ENCODE measurements at places on chromosomes 1 and 21. TPM values are rescaled to one million over a fixed set of nuclear protein-coding genes. Genes with fewer than 3 reads are reported as not detected.

The MDM4 gene
- total RNA-seq = 101 TPM

The NPPA gene
- not detected for total RNA-seq

The SPATA17 gene
- total RNA-seq = 7.2 TPM

- H3K27ac ChIP-seq = no peak overlapping the region
- DNase-seq = no peak
- no peaks in the 10 kb centered on the region for H3K27me3 ChIP-seq
- H3K36me3 ChIP-seq = no peaks in the 10 kb centered on the region
These were observed 9.3 kb downstream of the RGS1 start for GRCh38 chr1:192584866-192585265.

GRCh38 chr1:245043611-245043940 is 111.2 kb upstream of the KIF26B start:
- DNase-seq = no peak
- H3K27me3 ChIP-seq = no peaks in the 10 kb centered on the region
- peaks cover 29% of the 10 kb centered on the region for H3K4me1 ChIP-seq
- no peak overlapping the region for H3K27ac ChIP-seq
- no peak overlapping the region for H3K4me3 ChIP-seq

DNA sequence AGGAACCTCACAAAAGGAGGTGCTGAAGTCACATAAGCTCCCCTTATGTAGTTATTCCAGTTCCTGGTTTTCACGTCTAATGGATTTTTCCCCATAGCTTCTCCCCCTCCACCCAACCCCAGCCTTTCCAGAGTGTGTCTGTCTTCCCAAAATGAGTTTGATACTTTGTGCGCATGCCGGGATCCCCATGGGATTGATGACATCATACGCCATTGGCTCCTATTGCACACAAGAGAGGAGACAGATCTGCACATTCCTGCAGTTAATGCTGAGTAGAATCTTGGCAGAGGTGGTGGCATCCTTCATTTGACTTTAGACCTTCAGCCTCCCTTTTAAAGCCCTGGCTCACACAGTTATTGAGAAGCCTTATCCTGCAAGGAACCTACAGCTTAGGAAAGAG is 71.4 kb downstream of the DDR2 start:
- H3K36me3 ChIP-seq = peaks cover 10% of the 10 kb centered on the region
- H3K27ac ChIP-seq = no peak overlapping the region
- no peak for DNase-seq
- no peak overlapping the region for H3K4me3 ChIP-seq
- H3K27me3 ChIP-seq = no peaks in the 10 kb centered on the region

- H3K36me3 ChIP-seq = no peaks in the 10 kb centered on the region
- peaks cover 4% of the 10 kb centered on the region for H3K27me3 ChIP-seq
- peaks cover 20% of the 10 kb centered on the region for H3K4me1 ChIP-seq
- no peak overlapping the region for H3K27ac ChIP-seq
These were observed 40.2 kb upstream of the ZNF124 start for GRCh38 chr1:247212012-247212411.

DNA sequence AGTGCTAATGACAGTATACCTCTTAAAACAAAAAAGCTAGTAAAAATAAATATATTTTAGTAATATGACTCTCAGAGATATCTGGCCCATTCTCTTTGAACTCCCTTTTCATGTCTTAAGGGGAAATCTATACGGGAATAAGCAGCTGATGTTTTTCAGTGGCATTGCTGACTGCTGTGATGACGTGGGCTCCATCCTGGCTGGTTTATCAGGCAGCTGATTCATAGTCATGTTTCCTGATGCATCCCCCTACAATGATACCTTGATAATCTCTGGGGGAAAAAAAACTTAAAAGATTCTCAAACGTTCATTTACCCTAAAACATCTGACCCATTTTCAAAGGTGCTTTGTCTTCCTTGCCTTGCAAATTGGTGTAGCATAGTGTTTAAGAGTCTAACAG is 53.8 kb downstream of the ABCA4 start:
- H3K4me3 ChIP-seq = no peak overlapping the region
- H3K36me3 ChIP-seq = no peaks in the 10 kb centered on the region
- no peaks in the 10 kb centered on the region for H3K27me3 ChIP-seq
- no peak for DNase-seq
- no peak overlapping the region for H3K27ac ChIP-seq
- H3K4me1 ChIP-seq = peaks cover 50% of the 10 kb centered on the region

DNA sequence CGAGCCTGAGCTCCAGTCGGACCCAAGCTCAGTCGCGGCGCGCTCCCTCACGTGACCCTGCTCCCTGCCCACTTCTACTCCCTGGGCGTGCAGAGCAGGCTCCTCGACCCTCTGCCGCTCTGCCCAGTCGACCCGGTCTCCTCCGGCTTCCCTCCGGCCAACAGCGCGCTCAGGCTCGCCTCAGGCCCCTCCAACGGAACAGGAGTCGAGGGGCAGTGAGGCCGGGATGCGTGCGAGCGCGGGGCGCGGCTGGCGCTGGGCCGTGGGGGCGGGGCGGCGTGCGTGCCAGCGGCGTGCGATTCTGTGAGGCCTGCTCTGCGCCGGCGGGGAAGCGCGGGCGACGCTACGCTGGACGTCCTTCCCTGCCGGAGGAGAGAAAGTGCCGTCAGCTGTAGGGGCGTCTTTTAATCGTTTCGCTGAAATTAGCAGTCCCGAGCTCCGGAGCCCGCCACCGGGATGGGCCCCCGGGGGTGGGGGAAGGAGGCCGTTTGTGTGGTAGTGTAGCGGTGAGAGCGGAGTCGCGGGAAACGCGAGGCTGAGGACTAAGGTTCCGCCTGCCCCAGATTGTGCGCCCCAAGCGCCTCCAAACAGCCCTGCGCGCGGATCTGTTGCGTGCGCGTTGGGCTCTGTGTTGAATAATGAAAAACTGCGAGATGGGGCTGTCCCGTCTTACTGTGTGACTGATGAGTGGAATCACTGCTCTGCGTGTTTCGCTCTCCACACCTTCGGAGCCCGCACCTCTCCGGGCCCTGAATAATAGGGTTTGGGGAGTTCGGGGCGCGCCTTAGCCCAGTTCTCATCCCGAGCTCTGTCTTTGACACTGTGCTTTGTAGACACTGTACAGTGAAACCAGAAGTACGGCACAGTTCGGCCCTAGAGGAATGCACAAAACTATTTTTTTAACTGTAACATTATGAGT is at the start of gene ACBD6:
ACBD6 (minus strand) TSS at position 217 of the 919 bp plus-strand sequence. CDS start 311 bp downstream, outside the sequence.
- H3K4me1 ChIP-seq = peaks cover 32% of the 10 kb centered on the region
- DNase-seq = peak; percentile 91
- peak within 1 kb of the TSS; percentile 96 for H3K4me3 ChIP-seq
- H3K27me3 ChIP-seq = no peaks in the 10 kb centered on the region

DNA sequence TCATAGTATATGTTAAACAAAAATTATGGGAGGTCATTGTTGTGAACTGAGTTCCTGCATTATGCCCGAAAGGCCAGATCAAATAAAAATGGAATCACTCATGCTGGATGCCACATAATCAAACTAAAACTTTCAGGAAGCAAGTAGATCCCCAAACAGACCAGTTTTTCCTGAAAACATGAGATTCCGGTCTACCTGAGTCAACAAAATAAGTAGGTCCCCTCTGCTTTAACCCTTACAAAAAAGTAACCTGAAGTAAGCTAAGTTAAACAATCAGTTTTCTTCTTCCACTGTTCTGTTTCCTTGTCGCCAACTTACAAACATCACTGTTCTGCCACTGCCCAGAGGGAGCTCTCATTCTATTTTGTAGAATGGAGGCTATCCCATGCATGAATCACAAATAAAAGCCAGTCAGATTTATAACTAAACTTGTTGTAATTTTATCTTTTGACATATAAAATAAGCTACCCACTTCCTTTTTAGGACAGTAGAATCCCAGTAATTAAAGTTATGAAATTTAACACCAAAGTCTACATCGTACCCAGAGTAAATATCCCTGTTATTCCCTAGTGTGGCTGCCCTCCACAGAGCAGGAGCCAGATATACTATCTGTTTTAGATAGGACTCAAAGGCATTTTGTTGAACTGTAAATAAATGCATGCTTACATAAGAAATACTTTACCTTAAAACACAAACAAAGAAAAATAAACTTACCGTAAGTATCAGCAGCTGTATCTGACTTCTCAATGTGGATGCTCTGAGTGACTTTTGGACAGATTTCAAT is 149.4 kb downstream of the TIAM1 start:
- no peak overlapping the region for H3K27ac ChIP-seq
- DNase-seq = no peak
- H3K36me3 ChIP-seq = peaks cover 9% of the 10 kb centered on the region
- H3K27me3 ChIP-seq = no peaks in the 10 kb centered on the region
- H3K4me1 ChIP-seq = peaks cover 12% of the 10 kb centered on the region

DNA sequence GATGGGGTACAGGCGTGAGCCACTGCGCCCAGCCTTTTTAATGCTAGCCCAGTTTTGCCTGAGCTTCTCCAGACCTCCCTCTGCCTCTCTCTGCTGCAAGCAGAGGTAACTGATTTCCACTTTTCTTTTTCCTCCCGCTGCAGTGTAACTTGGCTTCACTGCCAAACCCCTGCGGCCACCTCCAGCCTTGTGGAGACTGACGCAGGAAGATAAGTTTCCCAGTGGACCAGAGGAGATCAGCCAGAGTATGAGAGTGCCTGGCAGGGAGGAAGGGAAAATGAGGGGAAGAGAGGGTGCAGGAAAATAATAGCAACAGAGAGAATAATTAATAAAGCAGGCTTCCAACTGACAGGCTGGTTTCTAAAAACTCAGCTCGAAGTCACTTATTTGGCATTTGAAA is 143.7 kb downstream of the PCNX2 start:
- no peak for DNase-seq
- H3K27me3 ChIP-seq = no peaks in the 10 kb centered on the region
- H3K4me3 ChIP-seq = no peak overlapping the region
- H3K36me3 ChIP-seq = peaks cover 19% of the 10 kb centered on the region
- H3K4me1 ChIP-seq = no peaks in the 10 kb centered on the region
- H3K27ac ChIP-seq = no peak overlapping the region

DNA sequence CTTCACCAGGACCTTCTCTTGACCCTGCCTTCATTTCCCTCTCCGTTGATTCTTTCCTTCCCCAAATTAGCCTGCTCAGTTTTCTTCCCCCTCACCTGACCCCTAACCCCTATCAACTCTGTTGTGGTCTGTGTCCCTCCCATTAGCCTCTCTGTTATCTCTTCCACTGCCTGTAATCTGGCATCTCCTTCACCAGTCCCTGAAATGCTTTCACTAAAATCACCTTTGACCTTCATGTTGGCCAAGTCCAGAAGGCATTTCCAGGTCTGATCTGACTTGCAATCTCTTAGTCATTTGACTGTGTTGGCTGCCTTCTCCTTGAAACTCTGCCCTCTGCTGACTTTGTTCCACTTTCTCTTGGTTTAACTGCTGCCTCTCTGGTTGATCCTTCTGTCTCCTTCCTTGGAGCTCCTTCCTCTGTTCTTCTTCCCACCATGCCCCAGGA is 28.2 kb downstream of the ATP8B2 start:
- H3K4me3 ChIP-seq = peak overlapping the region; percentile 90
- H3K4me1 ChIP-seq = peaks cover 31% of the 10 kb centered on the region
- H3K27ac ChIP-seq = peak overlapping the region; percentile 85
- no peaks in the 10 kb centered on the region for H3K36me3 ChIP-seq
- no peak for DNase-seq
- peaks cover 10% of the 10 kb centered on the region for H3K27me3 ChIP-seq

GRCh38 chr1:243526180-243526579 is 270.3 kb downstream of the SDCCAG8 start:
- H3K4me1 ChIP-seq = no peaks in the 10 kb centered on the region
- H3K4me3 ChIP-seq = no peak overlapping the region
- no peak for DNase-seq
- H3K36me3 ChIP-seq = no peaks in the 10 kb centered on the region

GRCh38 chr1:58561633-58562032 is 15.1 kb upstream of the OMA1 start:
- H3K4me1 ChIP-seq = no peaks in the 10 kb centered on the region
- no peak for DNase-seq
- no peaks in the 10 kb centered on the region for H3K27me3 ChIP-seq
- H3K36me3 ChIP-seq = no peaks in the 10 kb centered on the region

- no peak for DNase-seq
- no peak overlapping the region for H3K27ac ChIP-seq
- H3K27me3 ChIP-seq = no peaks in the 10 kb centered on the region
- no peaks in the 10 kb centered on the region for H3K4me1 ChIP-seq
- H3K36me3 ChIP-seq = no peaks in the 10 kb centered on the region
- H3K4me3 ChIP-seq = no peak overlapping the region
These were observed 450.7 kb downstream of the NEGR1 start for GRCh38 chr1:71831646-71832045.

- no peak overlapping the region for H3K4me3 ChIP-seq
- no peaks in the 10 kb centered on the region for H3K36me3 ChIP-seq
- no peaks in the 10 kb centered on the region for H3K27me3 ChIP-seq
- no peak overlapping the region for H3K27ac ChIP-seq
- DNase-seq = no peak
- no peaks in the 10 kb centered on the region for H3K4me1 ChIP-seq
These were observed 39.7 kb downstream of the NME7 start for GRCh38 chr1:169327875-169328274.

- H3K27me3 ChIP-seq = peaks cover 4% of the 10 kb centered on the region
- peaks cover 8% of the 10 kb centered on the region for H3K4me1 ChIP-seq
- no peak overlapping the region for H3K4me3 ChIP-seq
- peaks cover 3% of the 10 kb centered on the region for H3K36me3 ChIP-seq
- H3K27ac ChIP-seq = peak overlapping the region; percentile 54
These were observed 191.0 kb downstream of the TPR start for GRCh38 chr1:186183970-186184628.

- no peaks in the 10 kb centered on the region for H3K36me3 ChIP-seq
- no peak for DNase-seq
- no peaks in the 10 kb centered on the region for H3K27me3 ChIP-seq
- no peak overlapping the region for H3K4me3 ChIP-seq
These were observed 592.7 kb upstream of the ADGRL4 start for GRCh38 chr1:79599257-79599656.

GRCh38 chr1:176051902-176052518 is 155.1 kb downstream of the COP1 start:
- no peak overlapping the region for H3K27ac ChIP-seq
- peaks cover 6% of the 10 kb centered on the region for H3K36me3 ChIP-seq
- DNase-seq = no peak
- no peak overlapping the region for H3K4me3 ChIP-seq
- H3K27me3 ChIP-seq = no peaks in the 10 kb centered on the region

- no peaks in the 10 kb centered on the region for H3K4me1 ChIP-seq
- H3K4me3 ChIP-seq = no peak overlapping the region
- H3K27ac ChIP-seq = no peak overlapping the region
- no peaks in the 10 kb centered on the region for H3K36me3 ChIP-seq
- H3K27me3 ChIP-seq = no peaks in the 10 kb centered on the region
- DNase-seq = no peak
These were observed 1422.9 kb downstream of the KCNT2 start for GRCh38 chr1:195185321-195185720.

- no peaks in the 10 kb centered on the region for H3K4me1 ChIP-seq
- H3K27ac ChIP-seq = no peak overlapping the region
- no peak for DNase-seq
- H3K27me3 ChIP-seq = no peaks in the 10 kb centered on the region
These were observed 13.8 kb downstream of the FASLG start for GRCh38 chr1:172672720-172673119.
